Smooth muscle cell of the pulmonary artery (primary cell): ENCODE measurements at places on chromosomes 12 and 14. TPM values are rescaled to one million over a fixed set of nuclear protein-coding genes. Genes with fewer than 3 reads are reported as not detected.

AQP5 gene
- 0.23 and 0.52 TPM in 2 replicates for total RNA-seq

USP44 gene
- total RNA-seq, result 0.69 and 1.8 TPM in 2 replicates

KERA gene
- not detected in 2 replicates for total RNA-seq

STK38L gene
- total RNA-seq, result 38.0 and 48.4 TPM in 2 replicates

RNF212B gene
- not detected in 2 replicates for total RNA-seq

KLRG1 gene
- 0.50 and 0.78 TPM in 2 replicates for total RNA-seq

BRF1 gene
- total RNA-seq, result 29.8 and 41.4 TPM in 2 replicates

KRT73 gene
- not detected in 2 replicates for total RNA-seq

STAC3 gene
- 0.26 and 0.33 TPM in 2 replicates for total RNA-seq

LHX5 gene
- not detected in 2 replicates for total RNA-seq
